ENCODE measurements at places on chromosomes 4 and X.

DNA sequence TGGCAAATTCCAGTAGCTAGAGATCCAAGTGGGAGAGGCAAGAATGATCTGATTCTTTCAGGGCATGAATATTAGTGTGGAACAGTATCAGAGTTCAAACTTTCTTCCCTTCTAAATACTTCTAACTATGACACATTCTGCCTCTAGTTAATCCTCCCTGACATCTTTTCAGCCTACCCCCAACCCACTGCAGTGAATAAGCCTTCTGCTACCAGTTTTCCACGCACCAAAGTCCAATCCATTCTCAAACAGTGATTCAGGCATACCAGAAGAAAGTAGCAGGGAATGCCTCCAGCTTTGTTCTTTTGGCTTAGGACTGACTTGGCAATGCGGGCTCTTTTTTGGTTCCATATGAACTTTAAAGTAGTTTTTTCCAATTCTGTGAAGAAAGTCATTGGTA, 155.4 kb upstream of the FTHL17 start:
- DNase-seq, result no peak

GRCh38 chr4:137359691-137360315, 172.5 kb downstream of the PCDH18 start:
- DNase-seq, result no peak

DNA sequence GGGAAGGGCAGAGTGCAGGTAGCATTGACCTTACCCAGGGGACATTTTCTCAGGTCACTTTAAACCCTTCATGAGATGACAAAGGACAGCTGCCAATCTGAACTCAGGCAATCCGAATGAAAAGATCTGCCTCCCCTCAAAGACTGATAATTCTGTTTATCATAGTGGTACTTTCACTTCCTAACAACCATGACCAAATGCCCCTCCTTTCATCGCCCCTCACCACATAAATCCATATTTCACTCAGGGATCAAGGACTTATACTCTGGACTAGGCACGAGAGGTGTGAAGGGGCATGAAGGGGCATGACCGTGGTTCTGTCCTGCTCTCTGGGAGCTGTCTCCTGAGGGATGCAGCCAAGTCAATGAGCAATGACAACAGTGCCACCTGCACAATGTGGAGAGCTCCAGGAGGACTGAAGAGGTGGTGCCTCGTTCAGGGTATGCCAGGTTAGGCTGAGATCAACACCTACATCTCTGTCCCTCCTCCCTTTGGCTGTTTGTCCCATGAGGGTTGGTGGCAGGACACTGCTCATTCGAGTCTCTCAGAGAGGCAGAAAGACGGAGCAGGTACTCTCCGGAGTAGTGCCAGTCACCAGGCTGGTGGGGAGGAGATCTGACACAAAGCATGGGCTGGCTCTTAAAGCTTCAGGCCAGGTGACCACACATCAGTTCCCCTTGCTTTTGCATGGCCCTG, 12.5 kb downstream of the HS3ST1 start:
- DNase-seq, result no peak

- DNase-seq, result no peak
Measured at GRCh38 chrX:20913760-20914159, 460.5 kb upstream of the CNKSR2 start.

GRCh38 chr4:159828687-159829086, 725.8 kb downstream of the RAPGEF2 start:
- DNase-seq, result no peak

DNA sequence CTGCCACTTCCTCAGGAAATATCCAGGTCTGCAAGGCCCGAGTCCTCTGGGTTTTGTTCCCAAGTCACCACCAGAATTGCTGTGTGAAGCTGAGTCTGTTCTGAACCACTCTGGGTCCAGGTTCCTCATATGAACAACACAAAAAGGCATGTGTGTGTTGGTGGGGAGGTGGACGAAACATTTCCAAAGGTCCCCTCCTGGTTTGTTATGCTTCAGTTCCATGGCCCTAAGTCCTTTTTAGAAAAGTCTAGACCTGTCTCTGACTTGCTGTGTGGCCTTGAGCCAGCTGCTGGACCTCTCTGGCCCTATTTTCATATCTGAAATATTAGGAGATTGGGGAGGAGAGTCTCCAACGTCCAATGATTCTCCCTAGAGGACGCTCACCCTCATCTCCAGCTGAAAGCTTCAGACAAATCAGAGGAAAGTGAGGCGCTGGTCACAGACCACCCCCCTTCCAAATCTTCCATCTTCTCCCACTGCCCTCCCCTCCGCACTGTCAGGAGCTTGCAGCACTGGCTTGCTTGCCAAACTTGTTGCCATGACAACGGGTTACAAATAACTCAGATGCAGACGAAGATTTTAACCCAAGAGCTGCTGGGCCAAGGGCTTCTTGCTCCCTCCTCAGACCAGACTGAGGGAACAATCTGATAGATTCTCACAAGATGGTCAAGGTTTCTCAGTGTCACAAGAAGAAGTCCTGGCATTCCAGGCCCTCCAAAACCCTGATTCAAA, 64.5 kb downstream of the SMC1A start:
- DNase-seq, result no peak

- no peak for DNase-seq
Measured at GRCh38 chr4:134885436-134885835, 683.8 kb upstream of the PABPC4L start.

- no peak for DNase-seq
Measured at GRCh38 chr4:8443801-8444200, 3.2 kb downstream of the TRMT44 start.

DNA sequence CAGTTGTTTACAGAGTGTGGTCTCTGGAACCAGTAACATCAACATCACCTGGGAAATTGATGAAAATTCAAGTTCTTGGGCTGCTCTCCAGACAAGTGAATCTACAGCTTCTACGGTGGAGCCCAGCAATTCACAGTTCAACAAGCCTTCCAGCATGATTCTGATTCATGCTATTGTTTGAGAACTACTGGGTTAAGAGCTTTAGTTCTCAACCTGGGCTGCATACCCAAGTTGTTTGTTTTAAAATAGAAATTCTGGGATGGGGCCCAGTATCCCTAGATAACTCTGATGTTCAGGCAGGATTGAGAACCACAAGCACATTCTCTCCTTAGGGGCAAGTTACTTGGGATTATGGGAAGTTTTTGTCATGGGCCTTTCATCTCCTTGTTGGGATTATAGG, 37.9 kb upstream of the PGK1 start:
- DNase-seq, result no peak

DNA sequence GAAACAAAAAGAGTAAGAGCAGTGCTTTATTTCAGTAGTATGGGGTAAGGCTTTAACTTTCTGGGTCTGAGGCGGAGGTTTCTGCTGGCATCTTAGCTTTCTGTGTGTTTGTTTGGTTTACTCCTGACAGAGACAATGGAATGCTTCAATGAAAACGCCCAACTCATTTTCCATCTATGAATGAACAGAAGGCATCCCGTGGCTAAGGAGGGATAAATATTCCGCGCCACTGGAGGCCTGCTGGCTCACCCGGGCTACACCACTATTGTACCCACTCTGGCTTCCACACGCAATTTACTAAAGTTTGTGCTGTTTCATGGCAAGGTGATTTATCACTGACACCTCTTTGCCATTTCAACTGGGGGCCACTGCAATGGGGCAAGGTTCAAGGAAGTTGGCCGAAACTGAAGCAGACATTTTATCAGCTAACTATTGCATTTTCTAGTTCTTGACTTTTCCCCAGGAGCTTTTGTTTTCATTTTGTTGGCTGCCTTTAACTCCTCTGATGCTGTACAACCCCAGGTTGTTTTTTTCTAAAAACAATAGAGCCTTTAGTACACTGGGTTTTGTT, 32.8 kb upstream of the PPARGC1A start:
- DNase-seq, result no peak

DNA sequence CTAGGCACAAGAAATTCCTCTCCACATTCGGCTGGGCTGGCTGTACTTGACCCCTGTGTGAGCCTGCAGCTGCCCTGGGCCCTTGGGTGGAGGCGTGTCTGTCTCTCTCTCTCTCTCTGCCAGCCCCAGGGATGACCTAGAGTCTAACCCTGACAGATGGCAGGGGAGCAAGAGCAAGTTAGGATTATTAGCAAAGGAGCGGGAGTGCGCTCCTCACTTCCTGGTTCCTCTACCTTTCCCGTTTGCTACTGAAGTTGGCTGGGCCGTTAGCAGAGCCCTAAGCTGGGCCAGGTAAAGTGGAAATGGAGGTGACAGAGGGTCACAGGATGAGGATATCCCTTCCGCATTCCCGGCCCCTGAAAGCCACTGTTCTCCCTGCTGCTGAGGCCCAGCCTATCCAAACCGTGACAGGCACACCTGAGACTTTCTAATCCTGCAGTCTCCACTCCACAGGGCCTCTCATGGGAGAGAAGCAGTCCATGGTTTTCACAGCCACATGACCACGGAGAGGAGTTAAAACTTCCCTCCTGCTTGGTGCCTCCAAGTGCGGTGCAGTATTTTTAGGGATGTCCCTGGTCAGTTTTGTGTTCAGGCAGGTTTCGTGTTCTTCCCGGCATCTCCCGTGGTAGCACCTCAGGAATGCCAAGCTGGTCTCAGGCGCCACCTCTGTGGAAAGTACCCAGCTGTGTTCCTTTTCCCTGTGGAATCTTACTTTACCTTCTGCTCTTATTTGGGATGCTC, 79.3 kb downstream of the CLDN22 start:
- no peak for DNase-seq

Measured in activated CD4-positive, alpha-beta T cell treated with anti-CD3 and anti-CD28 coated beads, Interleukin-2, amount 50 U/mL, for 4 hours (primary cell).